EL (cell line): ENCODE measurements at places on chromosomes 5 and 9.

DNA sequence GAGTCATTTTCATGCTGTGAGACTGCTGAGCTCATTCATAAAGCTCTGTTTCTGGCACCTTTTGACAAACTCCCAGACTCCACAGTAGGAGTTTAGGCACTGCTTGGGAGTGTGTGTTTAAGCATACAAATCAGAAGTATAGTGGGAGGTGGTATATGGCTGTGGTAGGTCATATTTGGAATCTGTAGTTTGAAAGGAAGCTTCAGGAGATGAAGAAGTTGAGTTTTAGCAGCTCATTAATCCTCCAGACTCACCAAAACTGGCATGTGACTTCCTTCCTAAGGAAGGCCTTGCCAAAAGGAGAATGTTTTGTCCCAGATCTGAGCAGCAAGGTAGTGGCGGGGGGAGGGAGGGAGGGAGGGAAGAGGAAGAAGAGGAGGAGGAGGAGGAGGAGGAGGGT is 52.8 kb downstream of the SAXO1 start:
- DNase-seq: peak; percentile 15

GRCh38 chr9:82170866-82171265 is 182.3 kb downstream of the SPATA31D1 start:
- no peak for DNase-seq

- no peak for DNase-seq
Measured at GRCh38 chr5:143646961-143647360, 165.0 kb upstream of the HMHB1 start.

GRCh38 chr5:171888051-171888481 is 102.4 kb downstream of the SMIM23 start:
- DNase-seq: no peak

GRCh38 chr5:32207355-32207634 is 33.2 kb upstream of the GOLPH3 start:
- no peak for DNase-seq

DNA sequence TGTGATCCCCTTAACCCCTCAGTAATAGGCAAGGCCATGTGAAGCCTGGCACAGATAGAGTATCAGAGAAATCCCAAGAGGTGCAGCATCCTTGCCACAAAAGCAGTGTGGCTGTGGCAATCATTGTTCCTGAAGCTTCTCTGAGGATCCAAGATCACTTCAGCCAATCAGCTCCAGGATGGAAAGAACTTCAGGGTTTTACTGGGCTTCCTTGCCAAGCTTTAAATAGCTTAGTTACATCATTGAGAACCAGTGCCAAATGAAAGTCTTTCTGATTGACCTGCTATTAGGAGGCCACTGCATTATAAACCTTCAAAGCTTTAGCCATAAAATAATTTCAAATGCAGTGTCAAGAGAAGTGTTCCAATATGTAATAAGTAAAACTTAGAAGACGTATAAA is 430.6 kb downstream of the PIK3R1 start:
- no peak for DNase-seq
